Activated T-cell treated with anti-CD3 and anti-CD28 coated beads, Interleukin-2, amount 50 U/mL, for 24 hours (primary cell): ENCODE measurements at places on chromosomes 11 and 22.

GRCh38 chr11:4049006-4049405, 45.6 kb upstream of the RRM1 start:
- DNase-seq: no peak

DNA sequence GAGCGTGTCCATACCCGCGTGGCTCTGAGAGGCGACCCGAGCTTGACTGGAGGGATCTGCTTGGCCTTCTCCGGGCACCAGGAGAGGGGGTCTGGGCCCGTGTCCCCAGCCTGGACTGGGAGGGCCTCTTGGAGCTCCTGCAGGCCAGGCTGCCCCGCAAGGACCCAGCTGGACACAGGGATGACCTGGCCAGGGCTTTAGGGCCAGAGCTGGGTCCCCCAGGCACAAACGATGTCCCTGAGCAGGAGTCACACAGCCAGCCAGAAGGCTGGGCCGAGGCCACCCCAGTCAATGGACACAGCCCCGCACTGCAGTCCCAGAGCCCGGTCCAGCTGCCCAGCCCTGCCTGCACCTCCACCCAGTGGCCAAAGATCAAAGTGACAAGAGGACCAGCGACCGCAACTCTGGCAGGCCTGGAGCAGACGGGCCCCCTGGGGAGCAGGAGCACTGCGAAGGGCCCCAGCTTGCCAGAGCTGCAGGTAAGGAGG, 38.2 kb downstream of the TRIOBP start:
- DNase-seq: no peak

- DNase-seq: no peak
Measured at GRCh38 chr11:69615545-69616278, 25.2 kb upstream of the CCND1 start.

GRCh38 chr11:73139476-73140198, 2.5 kb downstream of the FCHSD2 start:
- no peak for DNase-seq

- no peak for DNase-seq
Measured at GRCh38 chr11:130668751-130669150, 220.3 kb downstream of the ADAMTS15 start.

GRCh38 chr11:105456950-105457349, 152.9 kb upstream of the GRIA4 start:
- no peak for DNase-seq

- no peak for DNase-seq
Measured at GRCh38 chr11:65148657-65149056, 14.3 kb upstream of the SYVN1 start.

DNA sequence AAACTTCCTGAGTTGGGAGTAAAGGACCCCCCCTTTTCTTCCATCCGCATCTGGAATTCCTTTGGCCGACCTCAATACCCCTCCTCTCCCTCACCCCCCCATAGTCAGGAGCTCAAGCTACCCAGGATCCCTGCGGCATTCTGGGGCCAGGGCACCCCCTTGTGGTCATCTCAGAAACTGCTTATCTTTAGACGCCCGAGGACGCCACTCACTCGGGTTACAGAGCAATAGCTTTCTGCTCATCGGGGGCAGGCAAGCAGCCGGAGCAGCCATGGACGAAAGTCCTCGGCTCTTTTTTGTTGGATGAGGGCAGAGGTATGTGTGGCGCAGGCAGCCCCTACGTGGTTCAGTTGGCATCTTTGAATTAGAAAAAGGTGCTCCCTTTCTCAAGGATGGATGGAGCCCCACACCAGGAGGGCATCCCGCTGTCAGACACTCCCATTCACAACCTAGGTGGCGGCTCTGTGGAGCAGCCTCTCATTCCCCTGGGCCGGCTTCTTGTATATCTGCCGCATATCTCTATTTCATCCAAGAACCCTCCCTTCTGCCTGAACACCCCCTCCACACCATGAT, 2.3 kb downstream of the C1QTNF5 start:
- DNase-seq: peak; percentile 78

GRCh38 chr11:11972730-11973341, 35.6 kb downstream of the DKK3 start:
- DNase-seq: no peak
